ENCODE measurements at places on chromosomes 1 and 21.

- no peak for DNase-seq
Observed at GRCh38 chr21:42768324-42769121, 110.8 kb downstream of the WDR4 start.

GRCh38 chr1:34500451-34500850 is 254.4 kb upstream of the GJB5 start:
- peak; percentile 25 for DNase-seq

DNA sequence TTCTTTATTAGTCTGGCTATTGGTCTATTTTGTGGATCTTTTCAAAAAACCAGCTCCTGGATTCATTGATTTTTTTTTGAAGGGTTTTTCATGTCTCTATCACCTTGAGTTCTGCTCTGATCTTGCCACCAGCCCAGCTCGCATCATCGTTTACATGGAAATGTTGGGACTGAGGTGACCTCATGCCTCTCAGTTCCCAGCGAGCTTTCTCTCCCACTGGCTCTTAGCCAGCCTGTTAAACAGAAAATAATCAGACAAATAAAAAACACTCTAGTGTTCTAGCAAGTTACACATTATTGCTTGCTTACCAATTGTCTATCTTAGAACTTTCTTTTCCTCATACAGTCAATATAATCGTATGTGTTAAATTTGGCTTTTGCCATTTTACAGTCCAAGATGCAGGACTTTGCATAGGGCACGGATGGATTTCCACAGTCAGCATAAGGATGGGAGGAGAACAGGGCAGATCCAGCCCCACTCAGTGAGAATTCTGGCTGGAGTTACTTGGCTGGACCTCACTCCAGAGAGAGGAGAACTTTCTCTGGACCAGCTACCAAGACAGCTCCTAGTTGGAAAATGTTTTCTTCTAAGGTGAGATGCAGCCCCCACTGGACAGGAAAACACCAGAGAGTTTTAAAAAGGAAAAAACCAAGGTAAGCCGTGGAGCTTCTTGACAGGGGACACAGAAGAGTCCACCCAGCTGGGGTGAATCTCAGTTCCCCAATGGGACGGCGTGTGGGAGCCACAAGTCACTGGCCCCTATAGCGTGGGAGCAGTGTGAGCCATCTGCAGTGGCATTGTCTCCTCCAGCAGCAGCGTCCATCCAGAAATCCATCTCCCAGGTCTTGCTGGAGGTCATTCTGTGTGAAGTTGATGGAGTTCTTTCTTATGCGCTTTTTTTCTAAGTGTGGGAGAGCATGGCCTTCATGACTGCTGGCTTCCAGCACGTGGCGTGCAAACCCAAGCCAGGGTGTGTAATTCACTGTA is 17.6 kb downstream of the PGBD2 start:
- no peak for DNase-seq

GRCh38 chr1:203124011-203124410 is 3.5 kb upstream of the ADORA1 start:
- DNase-seq, result no peak

- DNase-seq, result peak; percentile 77
Observed at GRCh38 chr1:162676087-162676486, 43.8 kb downstream of the DDR2 start.

GRCh38 chr21:42758721-42759593 is 105.5 kb downstream of the PDE9A start:
- DNase-seq, result no peak

DNA sequence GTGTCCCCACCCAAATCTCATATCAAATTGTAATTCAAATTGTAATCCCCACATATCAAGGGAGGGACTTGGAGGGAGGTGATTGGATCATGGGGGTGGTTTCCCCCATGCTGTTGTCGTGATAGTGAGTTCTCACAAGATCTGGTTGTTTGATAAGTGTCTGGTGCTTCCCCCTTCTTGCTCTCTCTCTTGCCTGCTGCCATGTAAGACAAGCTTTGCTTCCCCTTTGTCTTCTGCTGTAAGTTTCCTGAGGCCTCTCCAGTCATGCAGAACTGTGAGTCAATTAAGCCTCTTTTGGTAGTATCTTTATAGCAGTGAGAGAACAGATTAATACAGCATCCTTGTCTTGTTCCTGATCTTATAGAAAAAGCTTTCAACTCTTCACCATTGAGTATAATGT is 6.5 kb upstream of the LRRC39 start:
- peak; percentile 68 for DNase-seq

DNA sequence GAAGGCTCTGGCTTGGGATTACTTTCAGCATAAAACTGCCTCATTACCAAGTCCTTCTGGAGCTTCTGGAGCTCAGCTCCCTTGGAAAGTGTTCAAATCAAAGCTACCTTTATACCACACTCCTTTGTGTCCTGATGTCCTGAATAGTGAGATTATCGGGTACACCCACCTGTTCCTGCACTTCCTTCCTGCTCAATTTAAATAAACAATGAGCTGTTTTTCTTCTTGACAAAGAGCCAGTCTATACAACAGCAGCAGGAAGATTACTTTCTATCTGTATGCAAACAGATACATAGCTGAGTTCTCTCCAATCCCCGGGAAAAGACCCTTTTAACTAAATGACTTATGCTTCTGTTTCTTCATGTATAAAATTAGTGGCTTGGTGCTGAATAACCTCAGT is 258.0 kb upstream of the FMN2 start:
- no peak for DNase-seq

- no peak for DNase-seq
Observed at GRCh38 chr1:246215510-246215903, 291.6 kb downstream of the SMYD3 start.

GRCh38 chr1:154714638-154715037 is 106.7 kb upstream of the ADAR start:
- DNase-seq, result peak; percentile 70

GRCh38 chr1:47243910-47244309 is 11.9 kb upstream of the TAL1 start:
- no peak for DNase-seq

GRCh38 chr1:36775716-36776115 is 258.6 kb downstream of the GRIK3 start:
- no peak for DNase-seq

DNA sequence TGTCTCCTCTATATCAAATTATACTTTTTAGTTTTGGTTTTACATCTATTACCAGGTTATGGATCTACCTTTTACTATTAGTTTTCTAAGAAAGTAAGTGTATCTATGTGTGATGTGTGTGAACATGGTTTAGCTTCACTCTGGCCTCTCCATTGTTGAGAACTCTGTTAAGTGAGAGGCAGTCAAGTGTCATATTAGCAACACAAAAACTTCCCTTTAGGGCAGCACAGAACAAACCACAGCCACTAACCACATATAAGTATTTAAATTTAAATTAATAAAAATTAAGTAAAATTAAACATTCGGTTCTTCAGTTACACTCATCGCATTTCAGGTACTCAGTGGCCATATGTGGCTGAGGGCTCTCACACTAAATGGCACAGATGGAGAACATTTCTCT is 96.6 kb downstream of the DPYD start:
- no peak for DNase-seq

GRCh38 chr1:25631750-25632485 is 15.3 kb downstream of the MAN1C1 start:
- no peak for DNase-seq

DNA sequence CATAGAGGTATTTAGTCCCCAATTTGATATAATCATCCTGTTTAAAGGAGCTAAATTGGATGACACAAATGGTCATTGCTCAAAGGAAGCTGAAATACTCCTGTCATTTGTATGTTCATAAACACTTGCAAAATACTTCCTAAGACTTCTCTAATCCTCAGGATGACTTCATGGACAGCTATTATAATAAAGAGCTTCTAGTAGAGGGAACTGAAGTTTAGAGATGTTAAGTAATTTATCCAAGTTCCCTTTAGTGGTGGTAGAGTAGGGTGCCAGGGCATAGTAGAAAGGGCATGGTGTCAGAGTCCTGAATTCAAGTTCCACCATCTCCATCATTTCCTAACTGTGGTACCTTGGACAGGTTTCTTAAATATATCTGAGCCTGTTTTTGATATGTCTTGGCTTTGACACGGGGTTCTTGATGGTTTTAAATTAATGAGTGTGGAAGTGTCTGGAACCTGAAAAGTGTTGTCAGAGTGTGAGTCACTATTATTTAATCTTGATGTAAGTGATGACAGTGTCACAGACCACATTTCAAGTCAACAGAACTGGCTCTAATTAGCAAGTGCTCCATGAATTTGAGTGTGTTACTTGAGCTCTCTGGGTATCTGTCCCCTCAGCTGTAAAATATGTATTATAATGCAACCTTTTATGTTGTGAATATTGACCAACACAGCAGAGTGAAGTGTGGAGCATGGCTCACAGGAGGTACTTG is 12.1 kb upstream of the GBP6 start:
- DNase-seq, result no peak

DNA sequence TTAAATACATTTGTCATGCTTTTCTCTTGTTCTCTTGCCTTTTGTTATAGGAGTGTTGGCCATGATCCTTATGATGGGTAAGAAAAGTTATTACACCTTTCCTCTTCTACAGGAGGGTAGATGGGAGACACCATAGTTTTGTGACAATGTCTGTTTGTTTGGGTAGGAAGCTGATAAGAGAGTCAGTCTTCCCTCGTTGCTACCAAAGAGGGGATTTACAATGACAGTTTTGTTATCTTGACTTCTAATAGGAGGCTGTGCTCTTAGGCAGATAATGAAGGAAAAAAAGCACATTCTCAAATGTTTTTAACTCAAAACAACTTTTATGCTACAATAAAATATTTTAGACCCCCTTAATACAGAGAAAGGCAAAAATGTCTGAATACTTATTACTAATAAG is 48.0 kb upstream of the WLS start:
- no peak for DNase-seq

GRCh38 chr1:41502912-41503311 is 18.4 kb upstream of the EDN2 start:
- peak; percentile 55 for DNase-seq

GRCh38 chr21:41611966-41612606 is 104.1 kb upstream of the TMPRSS2 start:
- peak; percentile 74 for DNase-seq

DNA sequence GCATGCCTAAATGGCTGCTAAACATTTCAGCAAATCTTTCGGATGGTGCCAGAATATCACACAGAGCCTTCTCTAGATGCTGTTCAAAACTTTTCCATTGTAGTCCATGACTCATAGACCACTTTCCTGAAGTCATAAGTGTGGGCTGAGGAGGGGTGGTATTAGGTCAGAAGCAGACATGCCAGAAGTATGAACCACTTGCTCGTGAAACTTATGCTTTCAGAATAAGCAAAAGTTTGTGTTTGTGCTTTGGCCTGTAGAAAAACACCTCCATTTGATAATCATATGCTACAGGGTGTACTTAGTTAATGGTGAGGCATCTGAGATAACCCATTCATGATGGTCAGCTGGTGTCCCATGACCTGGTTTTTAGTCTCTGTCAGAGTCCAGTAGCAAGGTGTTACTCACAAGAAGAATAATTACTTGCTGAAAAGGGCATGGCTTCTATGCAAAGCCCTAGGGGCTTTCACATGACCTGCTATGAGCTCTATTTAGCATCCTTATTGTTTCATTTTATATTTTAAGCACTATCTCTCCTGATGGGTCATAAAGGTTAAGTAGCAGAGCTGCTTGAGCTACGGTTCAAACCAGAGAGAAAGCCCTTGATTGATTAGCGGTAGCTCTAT is 183.1 kb upstream of the IVNS1ABP start:
- DNase-seq, result peak; percentile 86

- peak; percentile 86 for DNase-seq
Observed at GRCh38 chr1:227946624-227947385, 927 bp downstream of the WNT9A start.

DNA sequence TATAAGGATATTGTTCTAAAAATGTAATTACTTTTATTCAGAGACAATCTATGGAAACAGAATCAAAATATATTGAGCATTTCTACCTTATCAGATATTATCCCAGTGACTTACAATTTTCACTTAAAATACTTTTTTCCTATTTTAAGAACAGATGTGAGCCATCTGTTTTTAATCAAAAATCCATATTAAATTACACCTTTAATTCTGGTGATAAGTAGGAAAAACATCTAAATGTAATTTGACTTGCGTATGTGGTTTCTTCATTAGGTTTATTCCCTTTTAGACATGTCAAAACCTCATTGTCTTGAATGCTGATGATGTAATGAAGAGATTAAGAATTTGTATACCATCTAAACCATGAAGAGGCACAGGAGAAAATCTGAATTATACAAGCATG is 1118.8 kb upstream of the TMPRSS15 start:
- no peak for DNase-seq

GRCh38 chr21:44617071-44617501 is 5.2 kb downstream of the KRTAP10-8 start:
- no peak for DNase-seq
